ENCODE measurements at places on chromosomes 2 and 18.

- no peak for DNase-seq
Measured at GRCh38 chr2:28436525-28437051, 43.9 kb downstream of the FOSL2 start.

GRCh38 chr2:219631406-219631891, 4.0 kb downstream of the SLC4A3 start:
- no peak for DNase-seq

DNA sequence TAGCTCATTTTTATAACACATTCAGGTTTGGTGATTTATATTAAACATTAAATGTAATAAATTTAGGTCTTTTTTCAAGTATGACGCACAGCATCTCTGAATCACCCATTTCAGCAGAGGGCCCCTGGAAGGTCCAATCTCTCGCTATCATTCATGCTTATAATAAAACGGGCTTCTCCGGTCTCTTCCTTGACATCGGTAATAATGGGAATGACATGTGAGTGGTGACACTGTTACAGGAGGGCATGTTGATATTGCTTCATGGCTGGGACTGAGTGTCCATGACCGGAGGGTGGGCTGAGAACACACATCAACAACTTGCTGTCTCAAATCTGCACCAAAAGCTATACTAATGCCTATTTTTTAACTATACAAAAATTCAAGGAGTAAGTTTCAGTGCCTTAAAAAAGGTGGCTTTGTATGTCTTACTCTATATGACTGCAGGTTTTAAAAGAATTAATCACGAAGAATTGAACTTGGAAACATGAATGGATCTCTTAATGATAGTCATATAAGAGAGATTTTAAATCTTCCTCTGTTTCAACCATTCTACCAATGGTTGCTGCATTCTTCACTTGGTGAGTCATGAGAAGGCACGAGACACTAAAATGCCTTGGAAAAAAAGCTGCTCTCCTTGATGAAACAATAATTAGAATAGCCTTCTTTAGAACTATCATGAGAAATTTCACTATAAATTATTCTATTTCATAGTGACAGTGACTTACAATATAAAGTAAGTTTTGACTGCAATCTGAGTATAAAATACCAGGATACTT, 101.9 kb upstream of the NRP2 start:
- DNase-seq = no peak

- DNase-seq = peak; percentile 93
Measured at GRCh38 chr2:236088368-236089057, 79.7 kb downstream of the GBX2 start.

DNA sequence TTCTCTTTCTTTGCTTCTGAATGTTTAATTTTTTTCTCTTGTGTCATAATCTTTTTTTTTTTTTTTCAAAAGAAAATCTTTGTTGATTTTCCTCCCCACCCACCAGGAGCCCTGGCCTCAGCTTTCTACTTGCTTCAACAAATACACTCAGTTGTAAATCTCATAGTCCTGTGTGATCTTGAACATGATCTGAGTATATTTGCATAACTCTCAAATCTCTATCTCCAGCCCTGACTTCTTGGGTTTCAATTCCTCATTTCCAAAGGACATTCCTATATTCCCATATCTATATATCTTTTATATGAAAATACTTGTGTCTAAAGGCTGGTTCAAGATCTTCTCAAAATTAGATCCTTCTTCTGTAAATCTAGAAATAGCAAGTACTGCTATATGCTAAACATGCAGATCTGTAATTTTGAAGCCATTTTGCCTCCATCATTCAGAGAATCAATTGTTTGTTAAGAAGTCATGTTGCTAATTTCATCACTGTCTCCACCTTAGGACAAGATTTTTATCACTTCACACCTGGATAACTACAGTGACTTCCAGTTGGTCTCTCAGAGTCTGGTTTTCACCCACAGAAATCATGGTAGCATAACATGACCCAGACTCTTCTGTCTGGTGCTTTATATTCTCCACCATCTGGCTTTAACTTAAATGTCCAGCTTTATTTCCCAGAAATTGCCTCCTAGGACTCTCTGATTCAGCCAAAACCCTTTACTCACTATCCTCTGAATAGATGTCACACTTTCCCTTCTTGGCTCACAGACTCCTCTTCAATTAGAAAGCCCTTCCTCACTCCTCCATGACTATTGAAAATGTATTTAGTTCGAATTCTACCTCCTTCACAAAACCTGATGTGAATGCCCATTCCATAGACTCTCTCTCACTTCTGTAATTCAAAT, 98.1 kb downstream of the ZEB2 start:
- no peak for DNase-seq

GRCh38 chr2:151756820-151757219, 22.5 kb upstream of the NEB start:
- DNase-seq = no peak

GRCh38 chr2:1414121-1414520, 858 bp downstream of the TPO start:
- no peak for DNase-seq

- DNase-seq = no peak
Measured at GRCh38 chr2:58922245-58922644, 681.1 kb upstream of the FANCL start.

GRCh38 chr2:83665894-83666293, 793.2 kb downstream of the SUCLG1 start:
- DNase-seq = no peak

- peak; percentile 27 for DNase-seq
Measured at GRCh38 chr2:237195396-237196120, 109.9 kb downstream of the COPS8 start.

DNA sequence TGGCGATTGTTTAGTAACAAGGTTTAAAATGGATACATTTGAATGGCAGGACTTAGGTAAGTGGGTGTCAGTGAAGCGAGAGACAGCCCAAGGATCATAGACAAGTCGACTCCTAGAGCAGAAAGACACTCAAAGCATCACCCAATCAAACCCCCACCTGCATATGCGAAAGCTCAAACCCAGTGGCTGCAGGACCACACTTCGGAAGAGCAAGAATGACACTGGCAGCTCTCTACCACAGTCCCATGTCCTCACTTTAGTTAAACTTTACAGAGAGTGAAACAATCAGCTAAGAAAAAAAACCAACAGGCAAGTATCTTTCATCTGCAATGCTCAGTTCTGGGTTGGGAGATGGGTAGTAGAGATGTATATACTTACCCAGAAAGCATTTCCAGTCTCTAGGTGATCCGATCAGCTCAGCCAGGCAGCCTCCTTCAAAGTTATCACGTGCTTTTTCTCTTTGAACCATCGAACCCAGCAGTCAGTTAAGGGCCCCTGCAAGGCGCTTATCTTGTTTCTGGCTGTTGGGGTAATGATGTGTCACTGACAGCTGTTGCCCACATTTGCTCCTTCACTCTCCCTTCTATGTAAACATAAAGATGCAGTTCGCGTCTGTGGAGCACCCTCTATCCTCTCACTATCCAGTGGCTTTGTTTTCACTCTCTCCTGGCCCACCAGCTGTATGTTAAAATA, 357.5 kb upstream of the ID2 start:
- no peak for DNase-seq

DNA sequence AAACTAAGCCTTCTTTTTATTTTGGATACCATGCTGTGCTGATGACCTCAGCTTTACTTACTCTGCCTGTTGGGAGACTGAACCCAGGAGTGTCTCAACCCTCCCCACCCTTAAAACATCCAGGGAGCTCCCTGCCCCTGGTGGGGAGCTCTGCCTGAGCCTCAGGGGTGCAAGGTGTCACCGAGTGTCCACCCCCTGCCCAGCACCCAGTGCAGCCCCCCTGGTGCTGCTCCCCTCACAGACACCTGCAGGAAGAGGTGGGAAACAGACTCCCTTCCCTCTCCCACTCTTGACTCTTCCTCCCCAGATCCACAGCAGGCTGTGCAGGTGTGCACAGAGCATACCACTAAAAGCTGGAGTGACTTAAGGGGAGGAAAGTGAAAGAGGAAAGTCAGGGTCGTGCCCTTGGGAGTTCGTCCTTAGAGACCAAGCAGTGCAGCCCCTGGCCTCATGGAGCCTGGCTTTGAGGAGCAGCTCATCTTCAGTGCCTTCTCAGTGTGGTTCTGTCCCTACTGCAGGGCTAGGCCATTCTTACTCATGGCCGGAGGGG, 51.3 kb downstream of the MYO7B start:
- DNase-seq = no peak

DNA sequence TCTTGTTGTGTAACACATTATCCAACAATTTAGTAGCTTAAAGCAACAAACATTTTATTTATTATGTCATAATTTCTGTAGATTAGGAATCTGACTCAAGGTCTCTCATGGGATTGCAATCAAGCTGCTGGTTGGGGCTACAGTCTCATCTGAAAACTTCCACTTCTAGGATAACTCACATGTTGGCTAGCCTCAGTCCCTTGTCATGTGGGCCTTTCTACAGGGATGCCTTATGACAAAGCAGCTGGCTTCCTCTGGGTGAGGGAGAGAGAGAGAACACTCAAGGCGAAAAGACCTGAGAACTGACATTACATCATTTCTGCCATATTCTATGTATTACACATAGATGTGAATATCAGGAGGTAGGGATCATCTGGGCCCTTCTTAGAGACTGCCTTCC, 317.9 kb upstream of the VRK2 start:
- no peak for DNase-seq

DNA sequence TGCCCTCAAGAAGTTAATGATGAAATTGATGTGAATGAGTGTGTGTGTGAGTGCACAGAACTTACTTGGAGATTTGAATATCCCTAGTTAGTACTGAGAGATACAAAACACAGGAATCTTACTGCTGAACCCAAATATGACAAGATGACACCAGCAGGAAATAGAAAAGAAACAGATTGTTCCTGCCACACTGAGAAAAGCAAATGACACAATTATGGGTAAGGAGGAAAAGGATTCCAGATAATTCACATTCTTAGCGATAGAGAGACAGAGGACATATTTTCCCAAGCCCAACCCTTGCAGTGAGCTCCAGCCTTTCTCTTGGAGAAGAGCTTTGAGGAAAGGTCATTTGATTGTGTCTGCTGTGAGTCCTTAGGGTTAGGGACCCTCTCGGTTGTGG, 105.7 kb upstream of the SMIM21 start:
- DNase-seq = no peak

DNA sequence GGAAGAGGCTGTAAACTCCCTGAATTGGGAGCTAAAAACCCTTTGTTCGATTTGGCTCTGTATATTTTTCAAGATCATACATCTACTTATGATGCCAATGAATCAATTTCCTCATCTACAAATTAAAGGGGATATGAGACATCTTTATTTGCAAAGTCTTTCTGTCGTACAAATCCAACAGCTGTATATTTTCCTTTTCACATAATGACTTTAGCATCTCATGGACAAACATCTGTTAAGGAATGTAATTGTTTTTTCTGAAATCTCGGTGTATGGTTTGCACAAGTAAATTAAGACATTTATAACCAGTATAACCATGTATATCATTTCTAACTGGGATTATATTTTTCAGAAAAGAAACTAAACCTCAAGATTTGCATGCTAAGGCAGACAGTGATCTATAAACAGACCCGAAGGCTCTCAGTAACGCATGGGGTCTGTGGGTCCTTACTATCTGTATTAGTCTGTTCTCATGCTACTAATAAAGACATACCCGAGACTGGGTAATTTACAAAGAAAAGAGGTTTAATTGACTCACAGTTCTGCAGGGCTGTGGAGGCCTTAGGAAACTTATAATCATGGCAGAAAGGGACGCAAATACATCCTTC, 130.8 kb downstream of the SLC8A1 start:
- DNase-seq = no peak

DNA sequence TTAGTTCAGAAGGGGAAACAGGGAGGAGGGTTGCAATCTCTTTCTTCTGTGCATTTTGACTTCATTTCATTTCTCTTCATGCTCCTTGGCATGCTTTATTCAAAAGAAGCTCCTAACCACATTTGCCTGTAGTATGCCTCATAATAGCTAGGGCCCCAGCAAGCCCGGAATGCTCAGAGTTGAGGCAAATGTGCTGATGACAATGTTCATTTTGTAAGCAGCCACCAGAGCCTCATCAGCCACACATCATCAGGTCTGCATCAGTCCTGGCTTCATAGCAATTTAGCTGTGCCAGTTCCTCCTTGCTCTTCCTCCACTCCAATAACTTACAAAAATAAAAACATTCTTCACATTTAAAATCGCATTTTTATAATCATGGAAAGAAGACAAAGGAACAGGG, 65.4 kb upstream of the MMADHC start:
- DNase-seq = no peak

DNA sequence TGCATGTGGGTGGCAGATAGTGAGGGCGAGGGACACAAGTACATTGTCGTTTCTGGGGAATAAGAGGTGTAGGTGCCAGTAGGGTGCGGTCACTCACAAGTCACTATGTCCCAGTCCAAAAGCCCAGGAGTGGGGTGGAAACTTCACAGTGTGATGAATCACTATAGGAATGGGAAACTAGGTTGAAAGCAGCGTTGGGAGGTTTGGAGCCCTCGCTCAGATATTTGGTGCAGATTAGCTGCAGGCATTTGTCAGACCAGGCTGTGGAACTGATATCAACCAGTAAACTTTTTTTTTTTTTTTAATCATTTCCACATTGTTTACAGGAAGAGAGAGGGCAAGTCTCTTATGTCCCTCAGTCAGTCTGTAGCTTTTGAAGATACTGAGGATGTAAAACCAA, 121.8 kb downstream of the CERS6 start:
- DNase-seq = no peak

- no peak for DNase-seq
Measured at GRCh38 chr18:43001821-43002220, 113.7 kb downstream of the RIT2 start.

DNA sequence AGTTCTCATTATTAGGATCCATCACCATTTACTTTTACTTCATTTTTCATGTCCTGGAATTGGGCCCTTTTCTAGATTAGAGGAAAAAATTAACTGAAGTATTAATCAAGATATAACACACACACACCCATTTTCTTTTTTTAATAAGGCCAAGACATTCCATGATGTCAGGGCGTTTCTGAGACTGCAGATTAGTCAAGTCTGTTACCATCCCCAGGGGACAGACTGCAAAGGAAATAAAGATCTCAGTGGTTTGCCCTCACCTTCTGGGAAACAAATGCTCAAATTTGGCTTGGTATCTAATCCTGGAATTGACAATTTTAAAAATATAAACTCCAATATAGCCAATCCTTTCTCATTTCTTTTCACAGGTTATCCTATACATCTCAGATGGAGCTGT, 27.4 kb downstream of the RMP24 start:
- DNase-seq = no peak
